ENCODE measurements at places on chromosomes 3 and 15.

DNA sequence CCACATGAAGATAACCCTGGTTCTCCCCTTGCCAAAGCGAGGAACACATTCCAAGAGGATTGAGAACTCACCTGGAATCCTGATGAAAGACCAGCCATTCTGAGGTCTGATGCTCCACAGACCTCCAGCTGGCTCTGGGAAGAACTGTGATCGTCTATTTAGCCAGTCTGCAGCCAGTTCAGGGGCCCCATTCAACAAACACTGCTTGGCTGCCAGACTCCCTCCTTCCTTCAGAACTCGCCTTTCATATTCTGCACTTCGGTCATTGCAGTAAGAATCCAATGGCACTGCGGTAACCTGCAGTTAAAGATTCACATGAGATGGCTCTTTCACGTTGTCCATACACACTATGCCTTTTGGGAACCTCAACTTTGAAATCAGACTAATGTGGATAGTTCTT lies 67.6 kb downstream of the CHAC1 start:
- no peak for DNase-seq

DNA sequence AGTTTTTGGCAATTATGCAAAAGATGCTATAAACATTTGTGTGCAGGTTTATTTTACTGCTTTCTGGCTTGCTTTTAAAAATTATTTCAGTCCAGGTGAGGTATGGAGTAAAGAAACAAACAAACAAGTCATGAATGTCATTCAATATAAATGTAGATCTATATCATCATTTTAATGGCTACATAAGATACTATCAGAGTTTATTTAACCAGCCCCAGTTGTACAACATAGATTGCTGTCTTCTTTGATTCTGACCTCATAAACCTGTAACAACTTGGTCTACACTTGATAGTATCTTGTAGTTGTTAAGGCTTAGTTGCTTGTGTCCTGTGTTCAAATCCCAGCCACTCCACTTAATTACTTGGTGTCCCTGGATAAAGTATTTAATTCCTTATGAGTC lies 46.0 kb upstream of the RNU6-1 start:
- DNase-seq: no peak

GRCh38 chr3:110017304-110017703 lies 680.0 kb upstream of the DPPA4 start:
- no peak for DNase-seq

- DNase-seq: no peak
These were observed 714.3 kb upstream of the CFAP20DC start for GRCh38 chr3:59764171-59764570.

DNA sequence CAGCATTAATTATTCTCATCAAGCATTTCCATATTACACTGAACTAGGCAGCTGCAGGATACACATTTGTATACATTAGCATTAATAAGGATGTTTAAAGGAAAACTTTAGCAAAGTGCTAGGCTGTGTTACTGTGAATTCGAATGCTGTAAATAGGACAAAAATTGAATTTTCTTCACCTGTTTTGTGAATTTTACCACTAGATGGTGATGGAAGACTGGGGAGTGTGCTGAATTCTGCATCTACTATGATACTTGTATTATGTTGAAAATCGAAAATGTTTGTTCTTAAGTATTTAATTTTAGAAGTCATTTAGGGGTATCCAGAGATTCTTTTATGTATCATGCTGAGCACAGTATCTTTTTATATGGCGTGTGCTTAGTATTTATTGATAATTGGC lies 12.3 kb upstream of the P2RY14 start:
- no peak for DNase-seq

GRCh38 chr3:87228316-87228715 lies 1.2 kb downstream of the CHMP2B start:
- DNase-seq: no peak

- DNase-seq: no peak
These were observed 482.8 kb downstream of the FGF12 start for GRCh38 chr3:192244591-192244990.

All from GF-D8 (cell line).